ENCODE measurements at places on chromosomes 3 and 15.

GRCh38 chr15:38401106-38401505 is 52.8 kb upstream of the FAM98B start:
- no peak for DNase-seq

- DNase-seq: no peak
Observed at GRCh38 chr15:92462424-92463125, 68.9 kb downstream of the ST8SIA2 start.

GRCh38 chr15:27884726-27885125 is 214.4 kb downstream of the OCA2 start:
- DNase-seq: no peak

GRCh38 chr3:36890261-36890660 is 54.6 kb downstream of the TRANK1 start:
- no peak for DNase-seq
